ENCODE measurements at places on chromosomes 12 and 14.
A peak's percentile ranks its signal among the peaks of the same experiment; 100 is the strongest.

DNA sequence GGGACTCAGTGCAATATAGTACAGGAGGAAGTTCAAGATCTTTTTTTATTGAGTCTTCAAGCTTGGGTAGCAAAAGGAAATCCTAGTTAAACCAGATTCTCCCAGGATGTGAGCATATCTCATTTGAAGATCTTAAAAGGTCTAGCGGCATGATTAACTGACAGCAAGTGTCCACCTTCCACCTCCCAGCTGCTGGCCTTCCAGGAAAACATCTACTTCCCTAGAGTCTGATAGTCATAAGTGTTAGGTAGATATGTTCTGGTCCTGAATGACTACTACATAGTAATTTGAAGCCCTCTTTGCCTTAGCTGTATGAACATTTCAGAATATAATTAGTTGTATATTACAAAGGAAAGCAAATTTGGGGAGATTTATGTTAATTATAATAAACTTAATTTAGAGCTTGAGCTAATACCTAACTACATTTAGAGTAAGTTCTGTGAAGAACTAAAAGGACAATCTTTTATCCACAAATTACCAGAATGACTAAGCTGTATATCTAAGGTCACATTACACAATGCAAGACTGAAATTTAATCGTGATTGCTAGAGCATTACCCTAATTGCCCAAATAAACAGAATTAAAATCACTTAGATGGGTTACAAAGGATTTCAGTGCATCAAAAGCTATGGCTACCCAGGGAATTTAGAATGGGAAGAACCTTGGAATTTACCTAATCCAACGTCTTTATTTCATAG is 9.9 kb downstream of the LGR5 start:
- DNase-seq, result no peak

DNA sequence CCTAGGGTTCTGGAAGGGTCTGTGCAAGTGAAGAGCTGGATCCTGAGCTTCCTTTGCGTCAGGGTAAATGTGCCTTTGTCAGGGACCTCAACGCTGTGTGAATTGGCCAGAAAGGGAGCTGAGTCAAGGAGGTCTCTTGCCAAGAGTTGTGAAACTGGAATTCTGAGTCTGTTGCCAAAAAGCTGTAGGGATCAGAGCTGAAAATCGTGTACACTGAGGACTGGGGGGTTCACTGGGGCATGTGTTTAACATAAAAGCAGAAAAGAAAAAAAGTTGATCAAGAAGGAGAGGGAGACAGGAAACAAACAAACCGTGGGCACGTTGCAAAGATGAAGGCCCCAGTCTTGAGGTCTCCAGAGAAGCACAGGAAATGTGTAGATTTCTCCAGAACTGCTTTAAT is 1081.5 kb downstream of the VRK1 start:
- no peak for DNase-seq

DNA sequence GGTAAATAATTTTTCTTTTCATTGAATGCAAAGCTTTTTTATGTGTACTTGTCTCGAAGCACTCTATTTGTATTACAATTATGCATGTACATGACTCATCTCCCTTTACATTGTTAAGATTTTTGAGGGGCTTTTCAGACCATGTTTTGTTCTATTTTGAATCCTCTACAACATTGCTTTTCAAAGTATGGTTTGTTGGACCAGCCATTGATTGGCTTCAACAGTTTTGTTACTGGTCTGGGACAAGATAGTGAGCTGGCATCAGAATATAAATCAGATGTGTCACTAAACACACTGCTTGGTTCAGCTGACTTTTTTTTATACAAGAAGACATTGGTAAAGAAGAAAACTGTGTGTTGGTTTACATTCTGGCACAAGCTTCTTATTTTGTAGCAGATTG is 122.3 kb downstream of the MON2 start:
- no peak for DNase-seq

- DNase-seq, result no peak
Measured at GRCh38 chr14:37977481-37977880, 230.2 kb upstream of the SSTR1 start.

GRCh38 chr12:89230376-89231315 is 121.7 kb downstream of the DUSP6 start:
- DNase-seq, result no peak

DNA sequence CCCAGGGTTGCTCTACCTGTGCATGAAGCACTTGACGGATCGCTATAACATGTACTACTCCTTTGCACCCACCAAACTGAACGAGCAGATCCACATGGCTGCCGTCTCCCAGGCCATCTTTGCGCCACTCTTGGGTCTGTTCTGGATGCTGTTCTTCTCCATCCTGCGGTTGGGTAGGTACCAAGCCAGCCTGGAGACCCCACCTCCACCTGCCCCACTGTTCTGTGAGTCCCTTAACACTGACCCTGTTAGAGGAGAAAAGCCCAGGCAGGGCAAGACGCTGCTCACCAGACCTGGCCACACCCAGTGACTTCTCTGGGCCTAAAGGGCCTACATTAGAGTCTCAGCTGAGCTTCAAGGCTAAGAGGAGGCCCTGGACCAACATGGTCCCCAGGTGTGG is 21.7 kb downstream of the NGB start:
- no peak for DNase-seq

GRCh38 chr12:32482226-32482625 is 82.9 kb downstream of the FGD4 start:
- no peak for DNase-seq

DNA sequence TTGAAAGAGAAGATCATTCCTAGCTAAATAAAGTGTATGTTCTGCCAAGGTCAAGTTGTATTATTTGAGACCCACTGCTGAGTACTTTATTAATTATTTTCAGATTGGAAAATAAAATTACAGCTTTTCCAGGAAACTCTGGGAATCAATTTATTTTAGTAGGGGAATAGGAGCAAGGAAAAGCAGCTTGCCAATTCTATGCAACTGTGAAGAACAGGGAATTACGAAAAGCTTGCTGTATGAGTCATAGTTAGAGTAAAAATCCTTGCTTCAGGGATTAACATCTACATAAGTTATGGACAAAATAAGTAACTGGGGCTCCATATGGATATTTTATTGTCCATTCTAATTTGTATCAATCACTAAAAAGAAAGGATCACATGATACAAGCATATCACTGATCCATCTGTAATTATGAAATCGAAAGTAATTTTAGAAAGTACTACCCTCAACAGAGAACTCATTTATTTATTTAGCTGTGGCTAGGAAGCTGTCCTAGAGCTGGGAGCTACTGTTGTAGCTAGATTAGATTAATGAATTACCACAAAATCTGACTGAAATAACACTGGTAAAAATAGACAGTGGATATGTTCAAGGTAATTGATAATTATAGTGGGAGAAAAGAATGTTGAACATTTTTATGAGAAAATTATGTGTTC is 303.5 kb upstream of the NPAS3 start:
- DNase-seq, result no peak

GRCh38 chr12:30896461-30896860 is 30.1 kb upstream of the TSPAN11 start:
- no peak for DNase-seq

GRCh38 chr12:131591136-131591535 is 119.8 kb upstream of the SFSWAP start:
- DNase-seq, result no peak

GRCh38 chr14:22689199-22689598 is 45.0 kb upstream of the OR6J1 start:
- DNase-seq, result peak; percentile 89

DNA sequence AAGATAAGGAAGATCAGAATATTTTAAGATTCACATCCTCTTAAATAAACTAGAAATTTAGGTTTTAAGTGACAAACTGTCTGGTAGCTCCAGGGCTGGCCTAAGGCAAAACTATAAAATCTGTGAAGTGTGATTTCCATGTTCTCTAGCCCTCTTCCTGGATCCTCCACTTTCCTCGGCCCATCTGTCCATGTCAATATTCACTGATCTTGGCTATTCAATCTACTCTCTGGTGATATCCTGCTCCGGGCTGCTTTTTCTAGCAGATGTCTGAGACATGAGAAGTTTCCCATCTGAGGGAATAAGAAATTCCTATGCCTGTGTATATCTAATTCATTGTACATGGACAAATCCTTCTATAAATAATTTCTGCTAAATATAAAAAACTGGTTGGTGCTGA is 500.4 kb downstream of the GALC start:
- no peak for DNase-seq

DNA sequence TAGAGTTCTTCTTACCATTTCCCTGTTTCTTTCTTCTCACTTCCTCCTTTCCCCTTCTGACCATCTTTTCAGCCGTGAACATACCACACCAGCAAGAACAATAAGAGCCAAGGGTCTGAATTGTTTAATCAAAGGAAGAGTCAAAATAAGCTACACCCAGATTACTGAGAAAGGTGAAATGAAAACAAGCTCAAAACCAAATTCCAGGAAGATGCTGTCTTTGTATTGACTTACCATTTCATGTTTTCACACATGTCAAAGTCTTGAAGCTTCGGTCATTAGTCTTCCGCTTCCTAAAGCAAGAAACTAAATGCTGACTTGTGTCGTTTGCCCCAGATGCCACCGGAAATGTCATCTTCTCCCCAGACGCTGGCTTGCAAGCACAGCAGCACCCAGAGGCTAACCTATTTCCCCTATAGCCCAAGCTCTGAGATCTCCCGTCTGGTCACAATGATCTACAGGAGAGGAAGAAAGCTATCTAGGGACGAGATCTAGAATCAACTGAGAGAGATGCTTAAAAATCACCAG is 136.5 kb upstream of the AMIGO2 start:
- DNase-seq, result no peak

DNA sequence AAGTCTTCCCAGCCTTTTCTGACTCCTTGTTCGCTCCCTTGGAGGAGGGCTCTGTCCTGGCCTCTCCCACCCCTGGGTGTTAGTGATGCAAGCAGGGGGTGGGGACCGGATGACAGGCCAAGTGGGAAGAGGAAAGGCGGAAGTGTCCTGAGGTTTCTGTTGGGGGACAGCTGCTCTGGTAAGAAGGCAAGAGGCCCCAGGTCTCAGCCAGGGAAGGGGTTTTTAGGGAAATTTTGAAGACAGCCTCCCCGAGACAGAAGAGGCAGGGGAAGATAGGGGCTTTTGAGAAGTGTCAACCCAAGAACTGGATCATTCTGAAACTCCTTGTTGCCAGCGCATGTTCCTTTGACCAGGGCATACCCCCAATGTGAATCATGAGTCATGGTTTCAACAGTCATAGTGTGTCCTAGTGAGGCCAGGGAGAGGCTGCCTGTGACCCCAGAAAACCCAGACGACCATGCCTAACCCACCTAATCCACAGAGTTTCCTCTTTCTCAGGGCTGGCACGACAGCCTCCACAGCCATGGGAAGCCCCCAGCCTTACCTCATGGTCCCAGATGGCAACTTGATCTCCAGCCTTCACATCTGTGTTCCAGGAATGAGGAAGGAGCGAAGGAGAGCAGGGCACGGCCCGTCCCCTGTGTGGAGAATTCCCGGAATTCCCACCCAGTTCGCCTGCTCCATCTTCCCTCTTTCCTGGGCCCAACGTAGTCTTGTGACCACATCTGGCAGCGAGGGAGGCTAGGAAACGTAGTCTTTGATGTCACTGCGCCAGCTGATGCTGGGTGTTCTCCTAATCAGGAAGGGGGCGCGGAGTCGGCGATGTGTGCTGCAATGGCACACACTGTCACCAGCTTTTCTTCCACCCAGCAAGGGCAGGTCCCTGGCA is 4.9 kb upstream of the GPR132 start:
- DNase-seq, result no peak

DNA sequence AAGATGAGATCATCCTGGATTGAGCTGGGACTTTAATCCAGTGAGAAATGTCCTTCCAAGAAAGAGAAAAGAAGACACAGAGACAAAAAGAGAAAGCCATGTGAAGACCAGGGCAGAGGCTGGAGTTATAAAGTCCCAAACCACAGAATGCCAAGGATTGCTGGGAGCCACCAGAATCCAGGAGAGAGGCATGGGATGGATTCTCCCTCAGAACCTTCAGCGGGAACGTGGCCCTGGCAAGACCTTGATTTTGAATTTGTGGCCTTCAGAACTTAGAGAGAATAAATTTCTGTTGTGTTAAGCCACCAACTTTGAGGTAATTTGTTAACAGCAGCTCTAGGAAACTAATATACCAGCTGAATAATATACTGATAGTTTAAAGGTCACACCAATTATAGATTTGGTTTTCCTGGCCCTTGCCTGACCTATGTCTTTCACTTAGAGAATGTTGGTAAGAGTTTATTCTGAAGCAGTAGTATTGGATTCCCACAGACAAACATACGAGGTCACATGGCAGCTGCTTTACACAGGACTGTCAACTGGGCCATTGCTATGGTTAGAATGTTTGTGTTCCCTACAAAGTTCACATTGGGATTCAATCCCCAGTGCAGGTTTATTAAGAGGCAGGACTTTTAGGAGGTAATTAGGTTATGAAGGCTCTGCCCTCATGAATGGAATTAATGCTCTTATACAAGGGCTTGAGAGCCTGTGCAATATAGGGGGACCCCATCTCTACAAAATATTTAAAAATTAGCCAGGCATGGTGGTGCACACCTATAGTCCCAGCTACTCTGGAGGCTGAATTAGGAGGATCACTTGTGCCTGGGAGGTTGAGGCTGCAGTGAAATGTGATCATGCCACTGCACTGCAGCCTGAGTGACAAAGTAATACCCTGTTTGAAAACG is 156.5 kb upstream of the EEA1 start:
- no peak for DNase-seq

DNA sequence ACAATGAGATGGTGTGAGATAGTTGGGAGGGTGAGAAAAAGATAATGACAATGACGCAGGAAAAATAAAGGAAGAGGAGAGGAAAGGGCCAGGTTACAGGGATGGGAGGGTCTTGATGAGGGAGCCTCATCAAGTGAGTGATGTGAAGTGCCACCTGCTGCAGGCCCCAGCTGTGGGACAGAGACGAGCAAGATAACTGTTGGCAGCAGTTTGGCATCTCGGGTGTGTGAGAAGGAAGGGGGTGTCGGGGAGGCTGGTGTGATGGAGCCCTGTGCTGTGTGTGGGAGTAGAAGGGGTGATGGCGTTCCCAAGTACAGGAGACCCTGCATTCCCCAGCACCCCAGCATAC is 11.4 kb upstream of the TAC3 start:
- DNase-seq, result no peak

GRCh38 chr14:30958555-30959407 is 66.7 kb upstream of the AP4S1 start:
- no peak for DNase-seq

Data from HCT116 (cell line).